Endothelial cell of umbilical vein (primary cell): ENCODE measurements at places on chromosomes 6 and 20. TPM values are rescaled to one million over a fixed set of nuclear protein-coding genes. Genes with fewer than 3 reads are reported as not detected.

Gene TMEM244
- not detected in 2 replicates for total RNA-seq

Gene SIRPD
- total RNA-seq = not detected in 2 replicates

Gene OGFRL1
- 19.4 and 21.1 TPM in 2 replicates for total RNA-seq

Gene RAET1L
- total RNA-seq = not detected in 2 replicates

Gene LAMA4
- 629 TPM in 2 replicates for total RNA-seq

Gene MAPK13
- 8.2 and 11.6 TPM in 2 replicates for total RNA-seq

Gene LCA5
- 4.2 and 4.9 TPM in 2 replicates for total RNA-seq

Gene WFDC10B
- total RNA-seq = not detected in 2 replicates

Gene GPX5
- total RNA-seq = not detected in 2 replicates

Gene SLX4IP
- 4.1 and 4.5 TPM in 2 replicates for total RNA-seq
